ENCODE measurements at places on chromosomes 3 and 15.

DNA sequence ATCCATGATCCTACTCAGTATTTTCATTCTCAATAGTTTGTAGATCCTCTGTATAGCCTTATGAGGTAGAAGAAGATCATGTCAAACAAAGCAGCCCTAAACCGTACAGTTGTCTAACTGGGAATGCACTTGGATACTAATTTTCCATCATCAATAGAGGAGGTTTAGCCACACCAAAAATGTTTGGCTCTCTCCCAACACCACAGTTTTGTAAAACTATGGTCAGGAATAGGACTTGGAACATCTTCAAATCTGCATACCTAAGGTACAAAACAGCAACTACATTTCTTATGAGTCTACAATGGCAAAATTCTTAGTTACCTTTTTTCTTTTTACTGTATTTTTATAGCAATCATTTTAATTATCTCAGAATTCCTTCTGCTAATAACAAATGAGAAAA is 1001.6 kb downstream of the ROBO2 start:
- DNase-seq, result peak; percentile 10

GRCh38 chr3:79297245-79297960 is 470.4 kb downstream of the ROBO1 start:
- DNase-seq, result peak; percentile 89

DNA sequence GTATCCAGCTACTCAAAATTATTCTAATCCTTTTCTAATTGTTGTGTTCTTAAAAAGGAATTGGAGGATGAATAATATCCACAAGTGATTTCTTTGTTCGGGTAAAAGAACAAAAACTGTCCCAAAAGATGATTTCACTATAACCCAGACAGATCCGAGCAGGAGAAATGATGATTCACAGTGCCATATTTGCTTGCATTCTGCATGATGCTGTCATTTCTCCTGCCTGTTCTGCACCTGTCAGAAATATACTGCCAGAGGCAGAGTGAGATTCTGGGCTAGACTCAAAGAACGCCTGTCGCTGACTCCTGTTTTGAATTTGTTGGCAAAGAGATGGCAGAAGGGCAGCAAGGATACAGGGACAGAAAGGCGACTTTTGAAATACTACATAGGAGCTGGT is 34.7 kb upstream of the SLC24A5 start:
- DNase-seq, result no peak

GRCh38 chr15:53511175-53511574 is 248.3 kb downstream of the WDR72 start:
- no peak for DNase-seq

- DNase-seq, result no peak
Measured at GRCh38 chr3:23797491-23797890, 8.3 kb upstream of the UBE2E1 start.

DNA sequence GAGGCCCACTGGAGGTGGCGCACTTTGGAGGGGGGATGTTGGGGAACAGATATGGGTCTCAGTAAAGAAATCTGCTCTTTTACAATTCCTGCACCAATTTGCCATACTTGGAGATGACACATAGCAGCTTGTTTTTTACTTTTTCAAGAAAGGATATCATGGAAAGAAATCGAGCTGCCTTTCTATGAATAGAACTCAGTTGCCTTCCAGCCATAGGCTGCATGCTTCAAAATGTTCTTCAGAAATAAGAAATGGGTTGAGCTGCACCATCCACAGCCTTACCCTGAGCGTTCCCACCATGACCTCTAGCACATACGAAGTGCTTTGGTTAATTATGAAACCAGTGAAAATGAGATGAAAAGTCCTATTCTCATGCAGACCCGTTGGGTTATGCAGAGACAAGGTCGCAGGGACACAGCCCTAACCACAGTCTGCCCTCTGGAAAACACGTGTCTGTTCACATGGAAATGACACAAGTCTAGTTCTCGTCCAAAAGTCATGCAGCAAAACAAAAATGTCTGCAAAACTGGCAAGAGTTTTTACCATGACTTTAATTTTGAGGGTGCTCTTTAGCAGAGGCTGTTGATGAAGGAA is 36.3 kb downstream of the NGRN start:
- no peak for DNase-seq

- no peak for DNase-seq
Measured at GRCh38 chr15:89657686-89658200, 2.5 kb upstream of the KIF7 start.

DNA sequence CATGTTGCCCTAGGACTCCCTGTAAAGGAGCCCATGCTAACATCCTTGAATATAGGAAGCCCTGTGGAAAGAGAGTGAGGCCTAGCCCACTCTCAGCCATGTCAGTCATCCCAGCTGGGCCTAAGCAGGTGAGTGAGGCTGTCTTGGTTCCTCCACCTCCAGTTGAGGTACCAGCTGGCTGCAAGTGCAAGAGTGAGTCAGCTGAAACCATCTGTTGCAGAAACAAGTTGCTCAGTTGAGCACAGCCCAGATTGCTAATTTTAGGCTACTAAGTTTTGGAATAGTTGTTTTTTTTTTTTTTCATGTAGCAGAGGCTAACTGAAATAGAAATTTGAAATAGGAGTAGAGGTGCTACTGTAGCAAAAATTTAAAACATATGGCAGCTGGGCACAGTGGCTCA is 43.7 kb upstream of the ADPGK start:
- no peak for DNase-seq

- no peak for DNase-seq
Measured at GRCh38 chr15:92840149-92840548, 60.0 kb upstream of the CHD2 start.

- no peak for DNase-seq
Measured at GRCh38 chr3:102205647-102206046, 229.2 kb upstream of the ZPLD1 start.

DNA sequence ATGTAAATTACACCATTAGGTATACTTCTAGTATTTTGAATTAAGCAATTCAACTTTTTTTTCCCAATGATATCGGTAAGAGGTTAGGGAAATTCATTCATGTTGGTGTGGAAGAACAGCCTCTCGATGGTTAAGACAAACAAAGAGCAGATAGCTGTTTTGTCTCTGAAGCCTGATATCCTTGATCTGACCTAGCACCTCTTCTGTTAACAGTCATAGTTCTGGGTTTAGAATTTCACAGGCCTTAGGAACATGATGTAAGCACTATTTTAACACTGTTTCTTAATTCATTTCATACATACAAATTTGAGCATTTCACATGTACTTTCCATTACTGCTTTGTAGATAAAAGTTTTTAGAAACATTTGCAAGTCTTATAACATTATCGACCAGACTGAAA is 367.5 kb upstream of the ZNF385D start:
- no peak for DNase-seq

- no peak for DNase-seq
Measured at GRCh38 chr15:86333819-86334218, 254.1 kb downstream of the AGBL1 start.

GRCh38 chr3:97105989-97106651 is 291.7 kb downstream of the EPHA6 start:
- no peak for DNase-seq

DNA sequence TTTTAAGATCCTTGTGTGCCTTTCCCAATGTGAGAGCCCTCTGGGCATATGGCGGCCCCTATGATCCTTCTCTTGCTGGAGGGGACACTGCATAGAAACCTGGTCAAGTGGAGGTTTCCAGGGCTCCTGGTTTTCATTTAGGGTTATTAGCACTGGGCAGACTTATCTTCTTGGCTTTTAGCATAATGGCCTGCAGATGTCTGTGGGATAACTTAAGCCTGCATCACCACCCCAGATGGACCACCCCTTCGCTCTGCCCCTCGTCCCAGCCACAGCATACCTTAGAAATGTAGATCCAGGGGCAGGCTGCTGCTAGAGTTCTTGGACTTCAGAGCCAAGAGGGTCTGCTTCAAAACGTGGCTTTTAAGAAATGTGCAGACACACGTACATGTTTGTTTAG is 340.3 kb upstream of the CTDSPL start:
- DNase-seq, result no peak

DNA sequence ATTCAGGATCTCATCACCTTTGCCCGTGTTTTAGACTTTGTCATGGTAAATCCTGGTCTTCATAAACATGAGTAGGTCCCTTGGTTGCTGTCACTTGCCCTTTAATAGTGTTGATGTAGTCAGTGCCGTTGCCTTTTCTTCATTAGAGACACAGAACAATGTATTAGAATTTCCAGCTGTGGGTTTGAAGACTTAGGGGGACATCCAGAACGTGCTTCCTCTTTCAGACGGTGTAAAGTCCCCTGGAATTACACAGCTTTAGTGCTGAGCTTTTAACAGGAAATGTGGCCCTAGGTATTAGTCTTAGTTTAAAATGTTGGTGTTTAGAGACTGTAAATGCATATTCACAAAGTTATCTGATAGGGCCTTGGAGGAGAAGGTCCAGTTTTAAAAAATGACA is 8.8 kb upstream of the LRCH3 start:
- DNase-seq, result no peak

DNA sequence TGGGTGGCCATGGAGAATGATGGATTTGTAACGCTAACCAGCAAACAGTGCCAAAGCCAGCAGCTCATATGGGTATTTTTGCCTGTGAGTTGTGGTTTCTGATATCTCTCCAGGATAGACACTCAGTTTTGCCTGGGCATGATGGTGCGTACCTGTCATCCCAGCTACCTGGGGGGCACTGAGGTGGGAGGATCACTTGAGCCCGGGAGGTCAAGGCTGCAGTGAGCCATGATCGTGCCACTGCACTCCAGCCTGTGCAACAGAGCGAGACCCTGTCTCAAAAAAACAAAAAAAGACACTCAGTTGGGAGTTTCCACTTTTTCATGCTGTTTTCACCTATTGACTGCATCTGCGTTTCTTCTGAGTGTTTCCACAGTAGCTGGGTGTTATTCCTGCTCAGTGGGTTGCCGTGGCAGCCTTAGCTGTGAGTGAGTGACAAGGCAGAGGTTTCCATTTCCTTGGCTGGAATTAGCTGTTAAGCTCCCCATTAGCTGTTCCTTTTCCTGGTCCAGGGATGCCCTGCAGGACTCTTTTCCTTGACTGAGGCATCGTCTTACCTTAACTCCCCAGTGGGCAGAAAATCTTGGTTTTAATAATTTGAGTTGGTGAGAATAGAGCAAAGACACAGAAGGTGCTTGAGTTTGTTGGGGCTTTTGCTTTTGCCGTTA is 14.2 kb upstream of the RPP14 start:
- DNase-seq, result no peak

DNA sequence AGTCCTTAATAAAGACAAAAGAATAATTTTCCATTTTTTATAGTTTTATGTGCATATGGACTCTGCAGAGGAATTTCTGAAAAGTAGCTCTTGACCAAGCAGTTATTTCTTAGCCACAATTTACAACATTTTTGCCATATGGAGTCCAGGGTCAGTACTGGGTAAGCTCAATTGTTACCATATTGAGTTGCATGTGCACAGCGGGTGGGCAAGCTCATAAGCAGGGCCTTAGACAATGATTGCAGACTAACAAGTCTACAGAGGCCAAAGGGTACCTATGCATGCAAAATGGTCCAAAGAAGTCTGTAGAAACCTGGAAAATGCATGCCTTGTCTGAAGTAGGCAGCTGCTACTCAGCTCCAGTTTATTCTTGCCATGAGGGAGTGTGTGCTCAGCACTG is 19.0 kb upstream of the ARHGEF26 start:
- no peak for DNase-seq

DNA sequence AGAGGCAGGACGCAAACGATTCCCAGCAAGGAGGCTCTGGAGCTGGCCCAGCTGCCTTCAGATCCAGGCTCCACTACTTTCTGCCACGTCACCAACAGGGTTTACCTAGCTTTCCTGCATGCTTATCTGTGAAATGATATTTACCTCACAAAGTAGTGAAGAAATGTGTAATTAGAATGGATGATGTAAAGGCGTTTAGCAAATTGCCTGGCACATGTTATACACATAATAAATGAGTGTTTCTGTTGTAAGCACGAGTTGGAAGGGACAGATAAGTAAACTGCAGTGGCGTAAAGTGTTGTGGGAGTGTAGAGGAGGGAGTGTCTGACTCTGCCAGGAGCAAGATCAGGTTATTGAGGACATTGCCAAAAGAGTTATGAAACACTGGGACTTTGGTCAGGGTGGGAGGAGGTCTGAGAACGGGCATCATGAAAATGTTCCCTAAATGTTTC is 3.5 kb upstream of the CHAC1 start:
- DNase-seq, result no peak

DNA sequence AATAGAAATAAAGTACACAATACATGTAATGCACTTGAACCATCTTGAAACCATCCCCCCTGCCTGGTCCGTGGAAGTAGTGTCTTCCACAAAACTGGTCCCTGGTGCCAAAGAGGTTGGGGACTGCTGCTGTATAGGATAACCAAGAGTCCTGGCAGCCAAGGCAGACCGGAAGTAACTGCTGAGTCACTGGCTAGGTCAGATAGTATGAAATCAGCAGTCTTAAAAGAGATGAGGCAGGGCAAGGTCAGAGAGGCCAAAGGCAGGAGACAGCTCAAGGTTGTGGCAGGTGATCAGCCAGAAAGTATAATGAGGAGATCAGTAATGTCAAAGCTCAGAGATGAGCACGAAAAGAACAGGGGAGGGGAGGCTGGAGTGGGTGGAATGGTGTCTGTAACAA is 60.2 kb downstream of the MAP3K13 start:
- DNase-seq, result no peak

GRCh38 chr15:41869770-41870688 is 23.8 kb downstream of the SPTBN5 start:
- DNase-seq, result no peak

DNA sequence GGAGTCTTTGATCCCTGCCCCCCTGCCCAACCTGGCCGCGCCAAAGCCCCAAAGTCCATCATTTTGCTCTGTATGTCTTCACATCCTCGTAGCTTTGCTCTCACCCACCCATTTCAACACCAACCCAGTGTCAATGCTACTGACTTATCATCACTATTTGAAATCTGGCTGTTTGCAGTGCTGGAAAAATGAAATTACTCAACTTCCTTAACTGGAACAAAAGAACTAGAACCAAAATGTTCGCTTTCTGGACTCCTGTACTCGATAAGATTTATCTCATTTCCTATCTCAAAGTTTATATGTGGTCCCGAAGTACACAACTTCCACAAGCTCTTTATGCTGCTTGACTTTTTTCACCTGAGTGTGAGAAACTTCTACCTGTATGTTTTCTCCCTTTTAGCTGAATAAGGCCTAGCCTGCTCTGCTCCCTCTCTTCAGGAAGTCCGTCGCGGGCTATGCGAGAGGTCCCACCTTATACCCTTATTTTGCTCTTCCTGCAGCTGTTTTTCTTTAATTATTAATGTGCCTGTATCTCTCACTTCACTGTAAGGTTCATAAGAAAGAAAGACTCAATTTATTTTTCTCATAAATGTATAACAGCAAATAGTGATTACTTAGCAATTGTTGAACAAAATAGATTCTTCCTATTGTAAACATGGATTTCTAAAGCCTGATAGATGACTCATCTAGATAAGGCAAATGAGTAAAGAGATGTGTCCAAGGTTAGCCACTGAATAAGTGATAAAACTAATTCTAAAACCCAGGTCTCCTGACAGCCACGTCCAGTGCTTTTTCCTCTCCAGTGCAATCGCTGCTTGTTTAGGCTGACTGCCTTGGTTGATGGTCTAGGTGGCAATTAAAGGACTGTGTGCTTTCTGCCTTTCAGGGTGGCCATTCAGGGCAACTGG is 464.1 kb upstream of the TPRG1 start:
- DNase-seq, result no peak

GRCh38 chr3:168722091-168722490 is 626.4 kb upstream of the GOLIM4 start:
- peak; percentile 6 for DNase-seq

- DNase-seq, result no peak
Measured at GRCh38 chr15:87761736-87762509, 494.6 kb downstream of the NTRK3 start.

GRCh38 chr15:26623071-26623470 is 149.8 kb downstream of the GABRB3 start:
- DNase-seq, result no peak

GRCh38 chr15:87826119-87826747 is 430.3 kb downstream of the NTRK3 start:
- no peak for DNase-seq

- DNase-seq, result no peak
Measured at GRCh38 chr3:14691239-14691638, 16.3 kb downstream of the C3orf20 start.
